NCI-H345 (cell line): ENCODE measurements at places on chromosomes 5 and 9.

DNA sequence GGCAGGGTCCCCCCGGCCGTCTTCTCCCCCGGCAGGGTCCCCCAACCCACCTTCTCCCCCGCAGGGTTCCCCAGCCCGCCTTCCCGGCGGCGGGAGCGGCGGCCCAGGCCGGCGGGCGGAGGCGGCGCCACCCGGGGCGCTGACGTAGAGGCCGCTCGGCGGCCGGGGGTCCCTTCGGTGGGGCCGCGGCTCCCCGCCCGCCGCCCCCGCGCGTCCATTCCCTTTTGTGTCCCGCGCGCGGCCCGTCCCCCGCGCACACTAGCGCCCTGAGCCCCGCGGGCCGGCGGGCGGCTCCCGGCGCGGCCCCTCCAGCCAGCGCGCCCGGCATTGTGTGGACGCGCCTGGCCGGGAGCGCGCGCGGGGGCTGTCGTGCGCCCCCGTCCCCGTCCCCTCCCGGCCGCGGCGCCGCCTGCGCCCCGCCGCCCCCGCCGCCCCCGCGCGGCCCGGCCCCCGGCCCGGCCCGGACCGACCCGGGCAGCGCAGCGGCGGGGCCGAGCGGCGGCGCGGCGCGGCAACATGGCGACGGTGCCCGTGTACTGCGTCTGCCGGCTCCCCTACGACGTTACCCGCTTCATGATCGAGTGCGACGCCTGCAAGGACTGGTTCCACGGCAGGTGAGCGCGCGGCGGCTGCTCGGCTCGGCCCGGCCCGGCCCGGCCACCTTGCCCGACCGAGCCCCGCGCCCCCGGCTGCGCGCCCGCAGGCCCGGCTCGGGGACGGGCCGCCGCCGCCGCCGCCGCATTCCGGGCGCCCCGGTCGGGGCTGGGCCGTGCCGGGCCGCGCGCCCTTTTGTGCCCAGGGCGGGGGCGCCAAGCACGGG, at the start of gene PHF2:
Gene PHF2, plus strand, starts transcription at position 327 of the 820 bp plus-strand sequence. Its CDS starts 190 bp downstream, at position 517.
- DNase-seq = no peak

DNA sequence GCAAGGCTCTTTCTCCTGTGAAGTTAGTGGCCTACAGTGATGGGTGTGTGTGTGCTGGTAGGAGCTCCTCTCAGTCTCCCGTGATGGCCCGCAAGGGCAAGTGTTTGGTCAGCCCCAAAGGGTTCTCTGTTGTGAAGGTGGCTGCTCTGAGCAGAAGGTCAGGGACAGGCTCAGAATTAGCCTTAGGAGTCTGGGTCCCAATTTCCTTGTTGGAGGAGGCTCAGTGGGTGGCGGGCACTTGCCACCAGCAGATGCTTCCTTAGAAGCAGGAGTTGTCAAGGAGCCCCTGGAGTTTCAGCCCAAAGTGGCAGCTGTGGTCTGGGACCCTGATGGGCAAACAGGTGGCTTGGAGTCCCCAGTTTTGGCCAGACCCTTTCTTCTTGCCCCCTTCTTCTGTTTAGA, 154.4 kb downstream of the MACROH2A1 start:
- DNase-seq = no peak

DNA sequence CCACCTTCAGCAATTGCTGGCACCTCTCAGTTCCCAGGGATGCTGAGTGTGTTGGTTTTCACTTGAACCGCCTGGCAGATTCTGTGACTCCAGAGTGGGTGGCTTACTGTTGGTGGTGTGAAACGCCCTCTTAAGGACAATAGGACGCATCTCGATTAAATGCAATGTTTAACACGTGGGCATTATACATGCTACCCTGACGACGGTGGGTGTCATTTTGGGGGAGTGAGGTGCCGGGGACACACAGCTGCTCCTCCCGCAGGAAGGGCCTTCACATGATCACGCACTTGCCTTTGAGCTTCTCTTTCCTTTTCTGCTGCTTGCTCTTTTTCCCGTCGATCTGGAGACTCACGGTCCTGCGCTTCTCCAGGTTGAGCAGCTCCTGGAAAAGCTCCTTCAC, 29.7 kb downstream of the DIRAS2 start:
- DNase-seq = no peak

GRCh38 chr9:124038239-124038638, 26.7 kb downstream of the LHX2 start:
- DNase-seq = no peak

GRCh38 chr9:114501796-114502682, 3.2 kb downstream of the WHRN start:
- DNase-seq = peak; percentile 91

DNA sequence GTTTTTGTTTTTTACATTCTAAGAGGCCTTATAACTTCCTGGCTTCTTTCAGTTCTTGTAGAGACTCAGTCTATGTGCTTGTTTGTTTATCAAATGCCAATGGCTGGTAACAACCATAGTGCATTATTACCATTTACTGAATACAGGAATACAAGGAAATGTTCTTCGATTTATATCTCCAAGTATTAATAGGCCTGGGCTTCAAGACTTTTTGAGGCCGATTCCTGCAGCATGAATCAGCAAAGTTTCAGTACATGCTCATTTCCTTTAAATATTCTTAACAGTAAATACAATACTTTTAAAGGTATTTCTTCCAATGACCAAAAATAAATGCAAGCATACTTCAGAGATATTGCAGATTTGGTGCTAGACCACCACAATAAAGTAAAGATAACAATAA, 535.3 kb downstream of the EFNA5 start:
- no peak for DNase-seq
